Right lung (tissue), 10 donors: ENCODE measurements at places on chromosomes 13 and 19. TPM values are rescaled to one million over a fixed set of nuclear protein-coding genes. Genes with fewer than 3 reads are reported as not detected.

The HSH2D gene
- 1.2 TPM for polyA plus RNA-seq

The CACNA1A gene
- 3.2 TPM for polyA plus RNA-seq

The KLK6 gene
- not detected for polyA plus RNA-seq

The CYP4F8 gene
- not detected for polyA plus RNA-seq

The POGLUT2 gene
- 40.1 TPM for polyA plus RNA-seq

The PROZ gene
- polyA plus RNA-seq: 0.67 TPM

The CLEC17A gene
- 0.14 TPM for polyA plus RNA-seq

The LENG1 gene
- 8.7 TPM for polyA plus RNA-seq

DNA sequence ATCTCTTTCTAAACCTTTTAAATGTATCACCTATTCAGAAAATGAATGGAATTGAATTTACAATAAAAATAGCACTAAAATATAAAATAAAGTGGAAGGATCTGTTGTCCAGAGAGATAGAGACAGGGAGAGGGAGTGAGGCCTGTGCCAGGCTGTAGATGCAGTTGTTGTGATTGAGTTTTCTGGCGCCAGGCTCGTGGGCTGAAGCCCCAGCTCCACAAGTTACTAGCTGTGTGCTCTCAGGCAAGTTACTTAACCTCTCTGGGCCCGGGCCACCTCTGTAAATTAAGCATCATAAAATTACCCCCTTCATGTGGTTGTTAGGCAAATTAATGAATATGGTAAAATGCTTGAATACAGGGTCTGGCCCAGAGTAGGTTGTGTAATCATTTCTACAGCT, 52.3 kb upstream of the USP29 start:
- no peak for DNase-seq

GRCh38 chr19:46461537-46461936, 9.8 kb downstream of the PNMA8A start:
- DNase-seq: no peak

GRCh38 chr13:75871059-75871458, 234.9 kb downstream of the LMO7 start:
- no peak for DNase-seq

GRCh38 chr13:112984954-112985802, 16.2 kb downstream of the MCF2L start:
- no peak for DNase-seq

DNA sequence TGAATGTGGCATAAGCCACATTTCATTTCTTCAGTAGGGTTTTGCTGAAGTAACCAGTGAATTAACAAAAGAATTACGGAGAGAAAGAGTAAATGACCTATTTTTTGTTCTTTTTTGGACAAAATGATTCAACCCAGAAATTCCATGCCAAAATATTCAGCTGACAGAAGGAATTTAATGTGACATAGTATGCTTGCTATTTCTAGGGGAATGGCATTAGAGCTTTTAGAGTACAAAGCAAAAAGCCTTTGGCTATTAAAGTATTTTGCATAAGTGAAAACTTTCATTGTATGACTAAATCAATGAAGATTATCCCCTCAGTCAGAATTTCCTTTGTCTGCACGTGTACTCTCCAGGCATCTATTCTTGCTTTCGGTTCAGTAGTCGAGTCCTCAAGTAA, 465.3 kb downstream of the COG6 start:
- no peak for DNase-seq

DNA sequence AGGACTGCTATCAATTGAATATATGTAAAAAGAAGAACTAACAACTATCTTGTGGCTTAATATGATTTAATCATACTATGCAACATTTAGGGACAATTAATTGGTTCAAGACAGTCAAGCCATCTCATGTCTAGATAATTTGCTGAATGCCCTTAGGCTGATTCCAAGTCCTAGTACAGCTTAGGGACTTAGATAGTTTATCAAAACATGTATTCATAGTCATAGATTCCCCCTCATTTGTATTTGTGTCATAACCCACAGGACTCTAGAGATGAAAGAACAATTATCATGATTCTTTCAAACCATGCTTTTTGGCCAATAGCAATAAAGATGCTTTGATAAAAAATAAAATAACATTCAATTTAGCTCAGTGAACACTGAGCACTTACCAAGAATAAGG, 607.6 kb downstream of the SLITRK1 start:
- DNase-seq: no peak

- no peak for DNase-seq
These were observed 127.4 kb downstream of the LMO7 start for GRCh38 chr13:75763512-75763911.

- no peak for DNase-seq
These were observed 15.3 kb downstream of the PIN1 start for GRCh38 chr19:9850235-9850959.

- no peak for DNase-seq
These were observed 9.9 kb upstream of the FBXW9 start for GRCh38 chr19:12706332-12706718.

DNA sequence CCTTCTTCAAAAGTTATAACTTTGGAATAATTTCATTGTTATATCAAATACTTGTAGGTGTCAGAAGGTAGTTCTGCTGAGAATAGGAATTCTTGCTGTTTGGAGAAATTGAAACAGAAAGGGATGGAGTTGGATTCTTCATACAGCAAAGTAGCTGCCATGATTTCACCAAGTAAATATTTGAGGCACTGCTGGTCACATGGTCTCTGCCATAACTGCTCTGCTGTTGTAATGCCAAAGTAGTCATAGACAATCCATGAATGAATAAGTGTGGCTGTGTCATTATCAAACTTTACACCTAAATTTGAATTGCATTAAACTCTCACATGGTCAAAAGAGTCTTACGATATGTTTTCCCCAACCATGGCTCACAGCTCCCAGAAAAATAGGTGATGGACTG, 308.6 kb downstream of the GPC6 start:
- no peak for DNase-seq

DNA sequence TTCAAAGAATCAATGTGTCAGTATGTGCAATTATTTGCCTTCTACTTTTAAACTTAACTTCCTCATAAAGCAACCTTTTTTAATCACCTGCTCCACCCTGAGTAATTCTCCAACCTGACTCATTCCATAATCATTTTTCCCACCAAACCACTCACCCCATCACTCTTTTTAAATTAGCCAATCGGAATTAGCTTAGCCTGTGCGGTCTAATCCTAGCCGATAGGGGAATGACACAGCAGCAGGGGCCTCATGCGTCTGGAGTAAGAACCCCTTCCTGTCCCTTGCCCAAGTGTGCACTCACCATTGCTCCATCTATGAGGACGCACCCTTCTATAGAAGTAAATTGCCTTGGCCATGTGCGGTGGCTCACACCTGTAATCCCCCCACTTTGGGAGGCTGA, 27.4 kb upstream of the ZNF83 start:
- DNase-seq: no peak

- no peak for DNase-seq
These were observed 19.4 kb downstream of the CLDN10 start for GRCh38 chr13:95571941-95572340.
